ENCODE measurements at places on chromosomes 2 and 18.

- no peak for DNase-seq
These were observed 8.6 kb downstream of the SH3RF3 start for GRCh38 chr2:109137616-109138015.

DNA sequence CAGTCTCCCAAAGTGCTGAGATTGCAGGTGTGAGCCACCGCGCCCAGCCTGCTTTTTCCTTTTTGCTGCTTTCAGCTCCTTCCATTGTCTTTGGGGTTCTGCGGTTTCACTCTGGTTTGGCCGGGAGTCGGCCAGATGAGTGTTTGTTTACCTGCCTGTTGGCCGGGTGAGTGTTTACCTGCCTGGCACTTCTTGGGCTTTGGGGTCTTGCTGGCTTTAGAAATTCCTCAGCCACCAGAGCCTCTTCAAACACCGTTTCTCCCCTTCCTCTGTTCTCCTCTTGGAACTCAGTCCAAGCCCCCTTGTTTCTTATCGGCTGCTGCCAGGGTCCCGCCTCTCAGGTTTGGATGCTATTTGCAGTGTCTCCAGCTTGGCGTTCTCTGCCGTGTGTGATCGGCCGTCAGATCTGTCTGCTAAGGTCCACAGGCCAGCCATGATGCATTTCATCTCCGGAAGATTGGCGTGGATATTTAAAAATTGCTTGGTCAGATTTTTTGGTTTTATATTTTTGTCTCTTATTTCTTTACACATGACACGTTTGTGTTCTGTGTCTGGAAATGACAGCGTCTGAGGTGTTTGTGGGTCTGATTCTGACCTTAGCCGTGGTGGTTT lies 14.2 kb upstream of the GAL3ST2 start:
- no peak for DNase-seq

DNA sequence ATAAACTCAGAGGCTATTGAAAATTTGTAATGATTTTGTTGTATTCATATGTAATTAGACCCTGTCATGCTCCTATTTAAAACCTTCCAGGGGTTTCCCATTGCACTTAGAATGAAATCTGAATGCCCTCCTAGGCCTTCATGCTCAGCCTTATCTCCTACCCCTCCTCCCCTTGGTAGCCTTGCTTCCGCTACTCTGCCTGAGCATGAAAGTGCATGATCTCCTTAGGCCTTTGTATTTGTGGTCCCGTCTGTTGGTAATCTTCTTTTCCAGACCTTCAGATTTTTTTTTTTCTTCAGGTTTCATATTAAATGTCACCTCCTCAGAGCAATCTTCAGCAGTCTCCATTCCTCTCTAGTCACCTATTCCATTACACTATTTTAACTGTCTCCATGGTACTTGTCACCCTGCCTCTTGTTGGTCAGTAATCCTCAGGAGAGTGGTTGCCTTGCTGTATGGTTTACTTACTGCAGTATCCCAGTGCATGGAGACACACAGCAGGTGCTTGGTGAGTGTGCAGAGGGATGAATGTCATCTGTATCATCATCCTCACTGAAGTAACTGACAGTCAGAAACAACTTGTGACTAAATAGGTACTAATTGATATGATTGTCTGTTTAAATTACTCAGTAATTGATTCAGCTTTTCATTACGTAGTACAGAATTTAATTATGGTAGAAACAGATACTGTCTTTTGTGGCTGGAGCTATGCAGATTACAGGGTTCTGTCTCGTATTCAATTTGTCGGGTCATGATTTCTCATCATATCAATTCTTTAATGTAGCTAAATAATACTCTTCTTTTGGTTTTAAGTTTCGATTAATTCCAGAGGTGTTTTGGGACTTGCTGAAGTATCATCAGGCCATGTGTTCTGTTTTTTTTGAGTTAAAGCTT lies 63.9 kb downstream of the PHLPP1 start:
- DNase-seq = no peak

DNA sequence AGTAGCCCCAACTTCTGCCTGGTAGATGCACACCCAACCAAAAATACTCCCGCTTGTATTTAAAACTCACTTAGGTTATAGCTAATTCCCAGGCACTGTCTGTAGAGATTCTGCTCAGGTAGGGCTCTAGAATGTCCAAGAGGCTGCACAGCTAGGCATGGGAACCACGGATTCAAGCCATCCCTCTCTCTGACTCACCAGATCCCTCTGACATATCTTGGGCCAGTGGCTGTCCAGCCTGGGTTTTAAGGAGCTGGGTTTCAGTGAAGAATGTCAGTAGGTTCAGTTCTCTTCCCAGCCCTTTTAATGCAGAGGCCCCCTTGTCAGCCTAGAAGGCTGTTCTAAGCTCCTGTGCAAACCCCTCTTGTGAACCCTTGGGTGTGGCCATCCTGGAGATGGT lies 15.9 kb upstream of the IL1R1 start:
- DNase-seq = no peak
